Stimulated activated CD8-positive, alpha-beta memory T cell treated with anti-CD3 and anti-CD28 coated beads, Interleukin-2, amount 100 ng/mL, for 1 hour (primary cell): ENCODE measurements at places on chromosomes 11 and 22.

- DNase-seq: no peak
These were observed at the start of gene SLC5A1 for GRCh38 chr22:32042924-32043323. Gene SLC5A1 (plus strand): TSS chr22:32043261. CDS start chr22:32043282, 21 bp downstream.

DNA sequence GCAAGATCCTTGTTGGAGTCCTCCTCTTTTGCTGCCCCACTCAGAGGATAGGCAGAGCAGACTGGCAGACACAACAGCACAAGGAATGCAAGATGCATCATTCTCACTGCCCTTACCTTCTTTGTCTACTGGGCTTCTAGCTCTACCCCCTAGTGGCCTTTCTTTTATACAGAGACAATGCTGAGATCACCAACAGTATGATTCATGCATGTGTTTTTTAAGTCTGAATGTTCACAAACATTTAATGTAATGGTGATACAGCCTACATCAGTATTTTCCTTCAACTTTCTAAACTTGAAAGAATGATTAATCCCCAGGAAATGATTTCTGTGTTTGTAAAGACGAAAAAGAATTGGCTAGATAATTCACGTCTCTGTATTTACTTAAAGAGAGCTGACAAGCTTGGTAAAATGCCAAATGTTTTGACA, at the start of gene MMP10:
Gene MMP10 (minus strand): TSS at position 138 of the 428 bp plus-strand sequence. CDS start 37 bp downstream, at position 101.
- no peak for DNase-seq

DNA sequence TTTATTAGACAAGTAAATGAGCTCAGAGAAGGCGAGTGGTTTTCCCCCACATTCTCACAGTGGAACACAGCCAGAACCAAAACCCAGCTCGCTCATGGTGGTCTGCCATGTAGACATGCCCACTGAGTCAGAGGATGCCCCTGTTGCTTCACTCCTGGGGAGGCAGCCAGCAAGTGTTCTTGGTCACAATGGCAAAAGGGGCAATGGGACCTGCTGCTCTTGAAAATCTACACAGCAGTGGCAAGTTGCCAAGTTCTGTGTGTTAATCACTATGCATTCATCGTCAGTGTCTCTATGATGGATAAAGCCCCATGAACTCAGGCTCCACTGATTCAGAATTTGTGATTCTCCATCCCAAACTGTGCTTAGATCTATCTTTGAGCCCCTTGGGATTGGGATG, 64.7 kb upstream of the TBCEL start:
- no peak for DNase-seq

- DNase-seq: no peak
These were observed 53.0 kb upstream of the PRR5 start for GRCh38 chr22:44648821-44649565.

GRCh38 chr11:111635706-111636045, 33.4 kb downstream of the SIK2 start:
- no peak for DNase-seq

GRCh38 chr11:69418576-69419296, 62.7 kb upstream of the LINC01488 start:
- DNase-seq: no peak

GRCh38 chr22:26321469-26321913, 107.6 kb upstream of the ASPHD2 start:
- no peak for DNase-seq

GRCh38 chr11:133072378-133072777, 459.9 kb downstream of the OPCML start:
- DNase-seq: no peak

- no peak for DNase-seq
These were observed 22.9 kb downstream of the AMBRA1 start for GRCh38 chr11:46570790-46571398.

DNA sequence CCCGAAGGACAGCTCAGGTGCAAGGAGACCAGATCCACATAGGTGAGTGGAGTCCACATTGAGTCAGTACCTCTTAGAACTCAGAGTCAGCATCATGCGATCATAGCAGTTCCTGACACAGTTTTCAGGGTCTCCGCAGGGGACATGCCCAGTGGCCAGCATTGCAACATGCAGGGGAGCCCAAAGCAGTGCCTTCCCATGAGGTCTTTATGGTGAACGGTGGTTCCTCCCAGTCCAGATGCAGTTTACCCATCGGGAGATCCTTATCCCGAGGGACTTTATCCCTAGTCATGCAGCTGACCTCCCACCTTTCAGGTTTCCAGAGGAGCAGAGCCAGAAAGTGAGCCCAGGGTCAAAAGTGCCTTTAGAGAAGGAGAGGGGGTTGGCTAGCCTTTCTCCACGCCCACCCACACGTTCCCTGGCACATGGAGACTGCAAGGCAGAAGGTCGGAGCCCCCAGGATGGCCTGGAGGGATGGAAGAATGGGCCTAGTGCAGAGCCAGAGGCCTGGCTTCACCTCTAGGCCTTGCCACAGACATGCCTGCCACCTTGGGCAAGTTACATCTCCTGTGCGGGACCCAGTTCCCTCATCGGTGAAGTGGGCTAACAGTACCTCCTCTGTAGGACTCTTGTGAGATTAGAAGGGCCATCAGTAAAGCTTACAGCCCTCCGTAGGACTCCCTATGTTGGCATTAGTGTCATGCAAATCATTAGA, 6.4 kb downstream of the KCTD17 start:
- DNase-seq: no peak

- DNase-seq: no peak
These were observed 1.3 kb downstream of the SRRD start for GRCh38 chr22:26485013-26485412.

DNA sequence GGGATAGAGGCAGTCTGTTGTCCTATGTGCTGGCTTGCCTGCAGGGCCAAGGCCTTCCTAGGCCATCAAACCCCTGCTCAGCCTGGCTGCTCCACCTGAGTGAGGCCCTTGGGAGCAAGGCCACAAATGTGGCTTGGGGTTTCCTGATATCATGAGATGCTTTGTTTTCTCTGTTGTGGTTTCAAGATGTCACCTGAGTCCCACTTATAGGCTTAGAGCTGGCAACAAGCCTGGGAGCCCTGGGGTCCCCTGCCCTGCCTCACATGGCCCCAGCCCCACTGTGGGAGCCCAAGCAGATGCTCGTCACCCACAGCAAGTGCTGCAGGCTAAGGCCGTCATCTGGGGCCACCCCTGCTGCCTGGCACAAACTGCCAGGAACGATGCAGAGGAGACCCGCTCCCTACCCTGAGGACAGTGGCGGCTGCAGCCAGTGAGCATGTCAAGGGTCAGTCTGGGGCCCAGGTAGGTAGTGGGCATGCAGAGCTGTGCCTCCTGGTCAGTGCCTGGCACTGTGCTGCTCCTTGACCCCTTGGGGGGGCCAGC, 75.4 kb upstream of the KCNQ1OT1 start:
- DNase-seq: no peak

DNA sequence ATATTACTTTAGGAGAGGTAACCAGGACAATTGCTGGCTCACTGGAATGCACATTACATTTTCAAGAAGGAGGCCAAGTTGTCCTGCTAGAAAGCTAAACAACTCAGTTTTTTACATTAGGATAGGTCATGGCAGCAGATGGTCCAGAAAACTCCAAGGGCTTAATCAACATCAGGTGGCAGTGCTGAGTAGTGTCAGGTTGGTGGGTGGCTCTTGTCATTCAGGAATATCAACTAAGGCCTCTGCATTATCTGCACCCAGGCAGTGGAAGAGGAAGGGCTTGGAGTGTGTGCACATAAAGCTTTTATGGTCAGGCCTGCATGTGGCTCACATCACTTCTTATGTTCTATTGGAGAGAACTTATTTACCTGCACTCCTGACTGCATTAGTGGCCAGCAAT, 32.2 kb upstream of the OR4B1 start:
- no peak for DNase-seq

GRCh38 chr11:103872748-103873147, 163.7 kb upstream of the DDI1 start:
- no peak for DNase-seq

GRCh38 chr11:116730601-116731000, 42.2 kb downstream of the BUD13 start:
- DNase-seq: no peak

DNA sequence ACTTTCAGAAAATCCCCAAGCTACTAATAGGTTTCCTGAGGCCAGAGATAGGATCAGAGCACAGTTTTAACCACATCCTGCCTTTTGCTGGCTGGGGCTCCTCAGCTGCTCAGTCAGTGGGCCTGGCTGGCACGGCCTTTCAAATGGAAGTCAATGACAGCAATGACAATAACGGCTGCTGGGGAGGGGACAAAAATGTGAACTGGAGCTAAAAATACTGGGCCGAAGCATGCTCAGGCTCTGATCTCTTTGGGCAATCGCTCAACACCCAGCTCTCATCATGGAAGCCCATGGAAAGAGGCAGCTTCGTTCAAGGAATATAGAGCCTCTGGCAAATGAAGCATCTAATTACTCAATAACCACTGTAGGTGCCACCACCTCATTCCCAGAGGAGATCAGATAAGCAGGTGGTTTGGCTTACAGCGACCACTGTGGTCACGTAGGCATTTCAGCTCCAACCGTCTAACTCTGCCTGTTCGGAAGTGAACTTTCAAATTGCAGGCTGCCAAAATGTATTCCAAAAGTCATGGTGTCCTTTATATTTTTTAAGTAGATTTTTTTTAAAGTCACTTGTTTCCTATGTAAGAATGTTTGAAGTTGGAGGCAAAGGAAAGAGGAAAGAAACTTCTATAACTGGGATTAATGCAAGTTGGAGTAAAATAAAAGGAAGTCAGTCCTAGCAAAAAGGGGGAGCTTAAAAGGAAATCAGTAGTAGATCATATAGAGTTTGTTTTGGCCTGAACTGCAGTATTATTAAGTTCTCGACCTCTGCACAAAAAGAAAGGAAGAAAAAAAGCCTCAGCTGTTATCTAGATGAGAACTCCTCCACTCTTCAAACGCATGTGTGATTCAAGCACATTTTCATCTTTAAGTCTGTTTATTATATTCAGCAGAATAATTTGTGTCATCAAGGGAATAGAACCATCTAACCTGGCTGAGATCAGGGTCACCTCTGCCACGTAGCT, 14.1 kb downstream of the WT1 start:
- no peak for DNase-seq

DNA sequence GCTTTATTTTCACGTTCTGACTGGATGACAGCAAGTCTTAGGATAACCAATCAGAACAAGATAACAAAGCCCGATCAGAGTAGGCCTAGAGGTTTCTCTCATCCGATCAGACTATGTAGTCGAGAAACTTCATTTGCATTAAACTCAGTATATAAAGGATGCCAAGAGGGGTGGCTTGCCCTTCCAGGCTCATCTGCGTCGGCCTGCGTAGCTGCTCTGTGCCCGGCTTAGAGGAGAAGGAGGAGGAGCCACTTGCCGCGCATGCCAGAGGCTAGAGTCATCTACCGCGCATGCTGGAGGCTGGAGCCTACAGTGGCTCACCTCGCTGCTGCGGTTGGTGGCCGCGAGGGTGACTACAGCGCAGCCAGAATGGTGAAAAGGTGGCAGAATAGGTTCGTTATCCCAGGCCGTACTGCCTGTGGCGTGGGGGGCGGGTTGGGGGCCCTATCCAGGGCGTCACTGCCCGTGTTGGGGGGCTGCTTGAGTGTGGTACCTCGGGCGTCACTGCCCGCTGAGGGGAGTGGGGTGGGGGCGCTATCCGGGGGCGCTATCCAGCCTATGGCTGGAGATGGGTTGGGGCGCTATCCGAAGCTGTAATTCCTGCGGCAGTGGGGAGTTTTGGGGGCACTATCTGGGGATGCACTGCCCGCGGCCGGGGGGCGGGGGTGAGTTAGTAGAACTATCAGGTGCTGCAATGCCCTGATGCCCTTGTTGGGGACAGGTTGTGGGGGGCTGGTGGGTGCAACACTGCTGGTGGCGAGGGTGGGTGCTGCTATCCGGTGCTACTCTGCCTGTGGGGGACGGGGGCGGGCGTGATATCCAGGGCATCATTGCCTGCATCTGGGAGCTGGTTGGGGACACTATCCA, at the start of gene RFPL2:
Gene RFPL2 (minus strand): TSS at position 218 of the 867 bp plus-strand sequence. CDS start 2,622 bp downstream, outside the sequence.
- no peak for DNase-seq

- DNase-seq: no peak
These were observed 12.8 kb downstream of the DGCR2 start for GRCh38 chr22:19109198-19110063.

GRCh38 chr22:39416319-39416718, 16.7 kb downstream of the TAB1 start:
- no peak for DNase-seq

- no peak for DNase-seq
These were observed 26.0 kb downstream of the CELSR1 start for GRCh38 chr22:46511151-46512038.

GRCh38 chr11:27451244-27451965, 21.2 kb downstream of the LGR4 start:
- no peak for DNase-seq
